Activated T-cell treated with anti-CD3 and anti-CD28 coated beads, Interleukin-2, amount 50 U/mL, for 1 hour (primary cell): ENCODE measurements at places on chromosomes 13 and 19.

GRCh38 chr13:48403151-48403631 is 9.7 kb downstream of the LPAR6 start:
- no peak for DNase-seq

DNA sequence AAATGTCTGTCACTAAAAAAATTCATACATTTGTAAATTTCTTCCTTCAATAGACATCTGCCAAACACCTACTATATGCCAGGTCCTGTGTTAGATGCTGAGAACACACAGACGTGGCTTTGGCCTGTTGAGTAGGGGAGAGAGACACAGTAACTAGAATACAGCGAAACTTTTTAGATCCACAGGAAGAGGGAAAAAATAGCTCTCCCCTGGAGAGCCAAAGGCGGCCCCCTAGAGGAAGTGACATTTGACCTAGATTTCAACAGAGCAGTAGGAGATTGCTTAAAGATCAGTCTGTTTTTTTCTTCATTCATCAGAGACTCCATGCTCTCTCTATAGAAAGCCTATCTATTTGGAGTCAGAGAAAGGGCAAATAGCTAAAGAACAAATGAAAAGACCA is 11.3 kb downstream of the LCP1 start:
- no peak for DNase-seq

DNA sequence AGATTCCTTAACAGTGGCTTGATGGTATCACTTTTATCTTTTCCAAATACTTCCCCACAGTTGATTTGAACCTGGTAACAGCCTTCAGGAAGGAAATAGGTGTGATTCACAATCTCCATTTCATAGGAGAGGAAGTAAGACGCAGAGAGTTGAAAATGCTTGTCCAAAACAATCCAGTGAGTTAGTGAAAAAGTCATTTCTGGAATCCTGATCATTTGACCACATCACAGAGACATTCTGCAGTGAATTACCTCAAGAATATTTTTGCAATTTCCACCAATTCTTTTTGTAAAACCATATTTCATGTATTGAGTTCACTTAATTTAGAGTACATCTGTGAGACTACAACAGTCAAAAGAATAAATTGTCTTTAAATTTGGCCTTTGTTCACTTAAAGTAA is 292.8 kb downstream of the DCLK1 start:
- DNase-seq, result no peak

DNA sequence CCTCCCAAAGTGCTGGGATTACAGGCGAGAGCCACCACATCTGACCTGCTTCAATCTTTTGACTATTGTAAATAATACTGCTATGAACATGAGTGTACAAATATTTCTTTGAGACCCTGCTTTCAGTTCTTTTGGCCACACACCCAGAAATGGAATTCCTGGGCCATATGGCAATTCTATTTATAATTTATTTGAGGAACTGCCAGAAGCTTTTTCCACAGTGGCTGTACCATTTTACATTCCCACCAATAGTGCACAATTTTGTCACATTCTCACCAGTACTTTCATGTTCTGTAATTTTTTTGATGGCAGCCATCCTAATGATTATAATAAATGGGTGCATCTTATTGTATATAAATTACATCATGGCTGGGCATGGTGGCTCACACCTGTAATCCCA is 13.7 kb upstream of the FCER2 start:
- no peak for DNase-seq

DNA sequence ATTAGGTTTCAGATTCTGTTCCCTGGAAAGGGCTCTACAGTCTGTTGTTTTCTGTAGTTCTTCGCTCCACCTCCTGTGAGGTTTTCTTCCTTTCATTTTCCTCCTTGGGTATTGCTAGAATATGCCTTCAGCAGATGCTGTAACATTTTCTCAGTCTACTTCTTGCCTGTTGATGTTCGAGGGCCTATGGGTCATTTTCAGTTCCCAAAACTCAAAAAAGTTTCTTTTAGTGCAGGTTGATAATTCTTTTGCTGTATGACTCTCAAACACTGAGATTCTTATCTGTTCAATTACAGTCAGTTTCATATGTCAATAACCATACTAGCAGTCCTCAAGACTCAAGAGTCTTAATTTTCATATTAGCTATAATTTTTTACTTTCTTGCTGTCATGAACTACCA is 268.3 kb downstream of the RFC3 start:
- DNase-seq, result no peak

GRCh38 chr19:53365899-53366493 is 491 bp downstream of the ZNF525 start:
- no peak for DNase-seq

DNA sequence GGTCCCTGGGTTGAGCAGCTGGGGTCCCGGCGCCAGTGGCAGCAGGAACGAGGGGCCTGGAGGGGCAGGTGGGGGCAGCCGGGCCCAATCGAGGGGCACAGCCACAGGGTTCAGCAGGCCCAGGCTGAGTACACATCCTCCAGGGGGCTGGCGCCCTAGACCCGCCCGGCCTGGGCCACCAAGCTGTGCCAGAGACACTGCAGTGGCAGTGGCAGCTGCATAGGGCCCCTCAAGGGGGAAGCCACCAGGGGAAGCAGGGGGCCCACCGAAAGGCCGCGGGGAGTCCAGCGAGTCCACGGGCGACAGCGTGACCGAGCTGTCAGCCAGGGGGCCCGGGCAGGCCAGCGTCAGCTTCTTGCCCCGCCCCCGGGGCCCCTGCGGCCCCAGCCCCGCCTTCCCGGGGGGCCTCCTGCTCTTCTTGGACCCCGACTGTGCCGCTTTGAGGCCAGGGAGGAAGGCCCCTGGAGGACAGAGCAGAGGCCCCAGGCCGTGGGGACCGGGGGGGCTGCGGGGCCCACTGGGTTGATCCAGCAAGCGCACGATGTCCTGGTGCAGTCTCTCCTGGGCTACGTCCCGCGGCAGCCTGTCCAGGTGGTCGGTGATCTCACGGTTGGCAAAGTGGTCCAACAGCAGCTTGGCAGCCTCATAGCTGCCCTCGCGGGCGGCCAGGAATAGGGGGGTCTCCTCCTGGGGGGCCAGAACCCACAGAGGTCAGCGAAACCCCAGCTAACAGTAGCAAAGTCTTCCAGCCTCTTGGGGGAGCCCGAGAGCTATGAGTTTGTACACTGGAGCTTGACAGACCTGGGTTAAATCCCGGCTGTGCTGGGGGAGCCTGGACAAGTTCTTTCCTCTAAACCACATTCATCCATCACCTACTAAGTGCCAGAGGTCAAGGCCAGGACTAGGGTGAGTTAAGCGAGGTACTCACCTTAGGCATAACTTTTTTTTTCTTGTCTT is 39.5 kb downstream of the NOTCH3 start:
- DNase-seq, result no peak

DNA sequence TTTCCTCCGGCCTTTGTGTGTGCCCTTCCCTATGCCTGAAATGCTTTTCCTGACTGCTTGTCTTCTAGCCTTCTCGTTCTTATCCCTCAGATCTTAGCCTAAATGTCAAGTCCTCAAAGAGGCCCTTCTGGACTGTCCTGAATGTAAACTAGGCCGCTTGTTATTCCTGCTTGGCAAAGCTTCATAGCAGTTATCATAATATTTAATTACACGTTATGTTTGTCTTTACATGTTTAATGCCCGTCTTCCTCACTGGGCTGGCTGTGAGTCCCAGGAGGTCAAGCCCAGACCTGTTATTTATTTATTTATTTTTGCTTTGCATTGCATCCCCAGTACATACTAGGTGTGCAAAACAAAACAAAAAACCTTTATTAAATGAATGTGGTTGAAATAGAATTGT is 62.7 kb downstream of the SIPA1L3 start:
- no peak for DNase-seq

GRCh38 chr13:112953591-112954487 is 15.2 kb upstream of the MCF2L start:
- no peak for DNase-seq

DNA sequence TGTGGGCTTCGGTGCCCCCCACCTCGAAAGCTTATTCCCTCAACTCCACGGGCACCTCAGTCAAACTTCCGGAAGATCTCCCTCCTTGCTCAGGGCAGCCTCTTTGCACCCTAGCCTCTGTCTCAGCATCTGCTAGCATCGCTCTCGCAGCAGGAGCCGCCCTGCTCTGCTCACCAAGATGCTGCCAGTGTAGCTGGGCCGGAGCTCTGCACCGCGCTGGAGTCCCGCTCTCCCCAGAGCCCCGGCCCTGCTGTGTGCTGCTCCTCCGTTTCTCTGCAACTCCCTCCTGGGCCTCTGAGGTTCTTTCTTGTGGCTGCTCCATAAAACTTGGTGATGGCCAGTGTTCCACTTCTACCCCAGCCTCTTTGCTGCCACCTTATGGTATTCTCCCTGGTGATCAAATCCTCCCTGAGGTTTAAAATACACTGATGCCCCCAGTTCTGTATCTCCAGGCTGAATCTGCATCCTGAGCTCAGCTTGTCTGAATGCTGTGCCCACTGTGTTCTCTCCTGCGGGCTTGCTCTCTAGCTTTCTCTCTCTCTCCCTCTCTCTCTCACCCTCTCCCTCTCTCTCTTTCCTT is 198.0 kb downstream of the UQCRFS1 start:
- DNase-seq, result no peak

DNA sequence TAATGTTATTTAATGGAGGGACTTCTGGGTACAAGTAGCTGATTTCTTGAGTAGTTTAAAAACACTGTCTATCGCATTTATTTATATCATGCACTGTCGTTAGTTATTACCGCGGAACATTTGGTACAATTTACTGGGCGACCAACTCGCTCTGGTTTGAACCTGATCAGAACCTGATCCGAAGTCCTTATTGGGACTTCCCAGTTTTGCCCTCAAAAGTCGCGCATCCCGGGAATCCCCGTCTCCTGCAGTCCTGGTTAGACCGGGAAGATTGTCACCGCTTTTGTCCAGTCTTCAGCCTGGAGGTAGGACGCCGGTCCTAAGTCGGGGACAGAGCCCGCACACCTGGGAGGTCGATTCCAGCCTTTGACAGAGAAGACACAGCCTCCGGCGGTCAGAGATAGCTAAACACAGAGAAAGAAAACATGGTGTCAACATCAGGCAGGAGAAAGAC is 694 bp downstream of the CLN5 start:
- DNase-seq, result peak; percentile 42

DNA sequence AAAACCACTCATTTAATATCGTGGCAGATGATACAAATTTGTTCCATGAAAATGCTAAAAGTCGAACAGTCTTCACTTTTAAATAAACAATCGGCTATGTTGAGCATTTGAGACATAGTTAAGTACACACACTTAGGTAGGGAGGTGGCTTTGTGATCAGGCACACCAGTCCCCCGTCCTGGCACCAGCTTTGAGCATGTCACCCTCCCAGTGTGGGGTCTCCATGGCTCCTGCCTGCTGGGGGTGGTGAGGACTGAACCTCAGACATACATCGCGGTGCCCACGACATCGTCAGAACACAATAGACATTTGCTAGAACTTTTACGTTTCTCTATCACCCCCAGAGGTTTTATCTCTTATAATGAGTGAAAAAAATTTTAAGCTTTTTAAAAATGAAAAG is 62.0 kb downstream of the RFX2 start:
- no peak for DNase-seq

- DNase-seq, result no peak
Measured at GRCh38 chr19:38221919-38222830, 1.8 kb downstream of the DPF1 start.

DNA sequence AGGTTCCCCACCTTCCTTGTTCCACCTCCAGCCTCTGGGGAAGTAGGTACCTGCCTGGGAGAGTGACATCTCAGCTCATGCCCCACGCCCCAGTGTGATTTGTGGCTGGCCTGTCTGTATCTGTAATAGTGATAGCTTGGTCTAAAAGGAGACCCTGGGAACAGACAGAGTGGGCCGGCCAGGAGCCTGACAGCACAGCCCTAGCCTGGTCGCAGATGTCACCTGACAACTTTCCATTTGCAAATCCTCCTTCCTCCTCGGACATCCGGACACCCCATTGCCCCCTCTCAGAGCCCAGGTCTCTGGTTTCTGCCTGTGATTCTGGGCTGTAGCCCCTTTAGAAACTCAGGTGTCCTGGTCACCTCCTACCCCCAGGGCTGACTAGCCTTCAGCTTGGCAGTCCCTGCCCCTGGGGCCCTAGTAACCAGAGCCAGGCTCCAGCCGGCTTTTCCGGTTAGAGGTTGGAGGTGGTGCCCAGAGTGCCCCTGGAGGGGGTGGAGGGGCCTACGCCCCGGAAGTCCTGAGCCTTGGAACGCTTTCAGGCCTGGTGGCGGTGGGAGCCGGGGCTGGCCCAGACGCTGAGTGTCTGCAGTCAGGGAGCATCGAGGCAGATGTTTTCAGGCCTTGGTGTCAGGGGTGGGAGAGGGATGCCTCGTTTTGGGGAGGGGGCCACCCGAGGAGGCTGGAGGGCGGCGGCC is 6.5 kb downstream of the LRRC8E start:
- no peak for DNase-seq

DNA sequence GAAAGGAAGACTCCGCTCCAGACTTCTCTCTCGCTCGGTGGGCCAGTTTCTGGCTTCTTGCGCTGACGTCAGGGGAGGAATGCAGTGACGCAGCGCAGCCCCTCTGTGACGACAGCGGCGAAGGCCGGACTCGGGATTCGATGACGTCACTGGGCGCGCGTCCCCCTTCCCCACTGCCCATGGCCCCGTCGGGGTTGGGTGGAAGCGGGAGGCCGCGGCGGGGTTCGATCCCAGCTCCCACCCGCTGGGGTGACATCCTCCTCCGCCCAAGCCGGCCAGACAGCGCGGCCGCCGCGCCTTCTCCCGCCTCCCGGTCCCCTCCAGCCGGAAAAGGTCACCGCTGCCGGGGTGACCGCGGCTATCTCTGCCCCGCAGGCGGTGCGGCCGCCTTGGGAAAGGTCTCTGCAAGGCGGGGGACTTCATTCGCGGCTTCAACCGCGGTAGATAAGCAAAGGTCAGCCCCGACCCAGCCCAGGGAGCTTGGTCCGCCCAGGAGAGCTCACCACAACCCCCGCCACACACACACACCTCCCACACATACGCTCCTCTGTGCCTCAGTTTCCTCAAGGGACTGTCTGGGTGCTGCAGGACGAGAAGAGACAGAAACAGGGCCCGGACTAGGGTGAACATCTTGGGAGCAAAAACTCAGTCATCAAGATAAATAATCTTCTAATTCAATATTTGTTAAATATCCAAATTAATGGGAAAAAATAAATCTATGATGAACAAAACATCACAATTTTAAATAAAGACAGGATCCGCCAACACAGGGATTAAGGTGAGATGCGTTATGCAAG is 844 bp upstream of the RFX1 start:
- DNase-seq, result peak; percentile 89

GRCh38 chr13:105616333-105617075 is 919.0 kb downstream of the EFNB2 start:
- DNase-seq, result no peak

GRCh38 chr19:2540646-2541454 is 64.9 kb downstream of the GADD45B start:
- DNase-seq, result no peak

GRCh38 chr19:50567882-50568727 is at the start of gene LRRC4B:
Gene LRRC4B, minus strand, starts transcription at chr19:50568435. Its CDS starts 19,597 bp downstream, at chr19:50548838.
- DNase-seq, result no peak
